ENCODE measurements at places on chromosomes 12 and 14.

DNA sequence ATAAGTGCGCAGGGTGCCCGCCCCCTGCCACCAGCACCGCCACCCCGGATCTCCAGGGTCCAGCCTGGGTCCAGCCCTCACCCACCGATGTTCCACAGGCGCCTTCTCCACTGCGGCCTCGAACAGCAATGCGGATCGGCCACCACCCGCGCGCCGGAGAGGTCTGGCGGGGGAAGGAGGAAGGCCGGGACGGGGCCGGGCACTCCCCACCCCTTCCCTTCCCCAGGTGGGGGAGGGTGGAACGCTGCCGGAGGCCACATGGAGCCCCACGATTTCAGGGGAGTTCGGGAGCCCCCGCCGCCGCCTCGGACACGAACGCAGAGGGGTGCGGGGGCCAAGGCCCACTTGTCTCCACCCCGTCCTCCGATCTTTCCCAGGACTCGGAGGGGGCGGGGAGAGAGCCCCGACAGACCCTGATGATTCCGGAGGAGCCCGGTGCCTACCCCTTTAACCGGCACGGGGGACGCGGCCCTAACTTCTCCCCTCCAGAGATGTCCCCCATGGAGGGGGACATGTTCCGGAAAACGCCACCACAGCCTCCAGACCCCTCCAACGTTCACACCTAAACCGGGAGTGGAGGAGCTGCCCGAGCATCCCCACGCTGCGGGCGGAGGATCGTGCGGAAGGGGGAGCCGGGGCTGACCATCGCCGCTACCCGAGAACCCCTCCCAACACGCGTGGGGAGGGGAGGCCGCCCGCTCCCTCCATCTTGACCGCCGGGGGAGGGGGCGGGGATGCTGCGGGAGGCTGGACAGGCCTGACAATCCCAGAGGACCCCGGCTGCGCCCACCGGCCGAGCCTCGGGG lies 1.1 kb downstream of the ATXN2 start:
- peak; percentile 11 for DNase-seq

GRCh38 chr12:6667559-6668210 lies 4.8 kb upstream of the ING4 start:
- no peak for DNase-seq

DNA sequence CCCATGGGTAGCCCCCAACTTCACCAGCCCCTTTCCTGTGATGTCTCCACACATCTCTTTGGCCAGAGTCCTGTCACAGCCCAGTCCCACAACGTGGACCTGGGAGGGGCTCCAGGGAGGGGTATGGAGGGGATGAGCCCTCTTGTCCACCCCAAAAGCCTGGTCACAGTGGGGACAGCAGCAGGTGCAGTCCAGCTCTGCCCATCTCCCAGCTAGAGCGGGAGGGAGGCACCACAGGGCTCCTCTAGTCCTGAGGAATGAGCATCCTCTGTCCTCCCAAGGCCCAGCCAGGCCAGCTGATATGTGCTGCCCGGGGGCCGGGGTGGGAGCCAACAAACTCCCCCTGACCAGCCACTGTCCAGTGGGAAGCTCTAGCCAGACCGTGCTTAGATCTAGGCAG lies 43.5 kb upstream of the EIF5 start:
- DNase-seq = no peak

DNA sequence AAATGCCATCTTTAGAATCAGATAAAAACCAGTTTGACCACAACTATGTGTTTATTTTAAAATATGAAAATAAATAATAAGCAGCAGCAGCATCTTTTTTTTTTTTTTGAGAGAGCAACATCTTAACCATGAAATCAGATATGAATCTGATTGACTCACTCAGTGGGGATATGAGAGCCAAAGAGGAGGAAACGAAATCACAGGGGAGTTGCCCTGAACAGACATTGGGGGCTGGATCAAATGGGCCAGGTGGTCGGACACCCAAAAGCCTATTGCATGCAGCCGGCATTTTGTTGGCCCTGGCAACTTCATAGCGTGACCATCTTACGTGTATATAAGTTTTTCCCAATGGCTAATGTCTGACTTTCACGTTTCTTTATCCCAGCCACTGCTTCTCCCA lies 321.1 kb downstream of the NPAS3 start:
- no peak for DNase-seq

- no peak for DNase-seq
Observed at GRCh38 chr14:81348061-81348460, 52.1 kb downstream of the STON2 start.

DNA sequence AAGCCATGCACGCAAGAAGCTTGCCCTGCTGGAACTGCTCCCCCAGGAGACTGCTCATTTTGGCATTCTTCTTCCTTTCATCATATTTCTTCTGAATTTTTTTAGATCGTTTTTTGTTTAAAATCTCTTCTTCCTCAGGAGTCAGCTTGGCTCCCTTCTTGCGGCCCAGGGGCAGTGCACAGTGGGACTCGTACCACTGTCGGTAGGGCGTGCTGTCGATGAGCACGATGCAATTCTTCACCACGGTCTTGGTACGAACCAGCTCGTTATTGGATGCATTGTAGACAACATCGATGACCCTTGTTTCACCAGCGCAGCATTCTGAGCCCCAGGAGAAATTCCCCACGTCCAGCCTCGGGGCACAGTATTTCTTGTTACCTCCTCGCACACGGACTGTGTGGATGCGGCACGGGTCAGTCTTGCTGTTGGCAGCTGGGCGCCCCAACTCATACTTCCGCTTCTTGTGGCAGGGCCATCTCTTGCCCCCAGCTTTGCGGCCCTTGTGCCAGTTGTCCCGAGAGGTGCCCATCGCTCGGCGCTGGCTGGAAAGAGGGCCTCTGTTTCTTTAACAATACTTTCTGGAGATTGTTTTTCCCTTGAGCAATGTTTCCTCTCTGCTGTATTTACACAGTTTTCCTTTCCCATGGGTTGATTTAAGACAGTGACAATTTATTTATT lies 452.4 kb downstream of the TMEM121 start:
- DNase-seq = no peak

DNA sequence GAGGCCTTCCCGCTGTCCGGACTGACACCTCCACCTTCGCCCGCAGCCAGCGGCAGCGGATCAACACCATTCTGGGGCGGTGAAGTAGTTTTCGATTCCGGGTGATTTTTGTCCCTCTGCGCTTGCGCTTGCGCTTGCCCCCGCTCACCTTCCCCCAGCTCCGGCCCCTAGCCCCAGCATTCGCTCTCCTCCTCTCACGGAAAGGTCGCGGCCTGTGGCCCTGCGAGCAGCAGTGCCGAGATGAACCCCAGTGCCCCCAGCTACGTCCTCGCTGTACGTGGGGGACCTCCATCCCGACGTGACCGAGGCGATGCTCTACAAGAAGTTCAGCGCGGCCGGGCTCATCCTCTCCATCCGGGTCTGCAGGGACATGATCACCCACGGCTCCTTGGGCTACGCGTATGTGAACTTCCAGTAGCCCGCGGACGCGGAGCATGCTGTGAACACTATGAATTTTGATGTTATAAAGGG lies 22.7 kb upstream of the SRGAP1 start:
- DNase-seq = no peak

GRCh38 chr12:4825011-4825858 lies 84.5 kb upstream of the KCNA1 start:
- no peak for DNase-seq

DNA sequence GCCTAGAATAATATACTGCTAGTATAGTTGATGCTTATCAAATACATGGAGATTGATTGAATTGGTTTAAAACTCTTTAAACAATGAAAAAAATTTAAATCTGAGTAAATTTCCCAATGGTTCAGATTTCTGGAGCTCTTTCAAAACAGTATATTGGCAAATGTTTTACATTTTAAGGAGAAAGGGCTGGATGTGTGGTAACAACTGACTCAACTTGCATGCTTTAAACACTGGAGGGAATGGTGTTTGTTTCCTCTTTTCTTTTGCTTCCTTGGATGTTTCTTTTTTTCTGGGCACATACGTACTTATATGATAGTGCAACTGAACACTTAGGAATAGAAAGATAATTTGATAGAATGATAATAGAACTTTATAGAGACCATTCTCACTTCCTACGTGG lies 73.8 kb upstream of the RFX4 start:
- no peak for DNase-seq

- no peak for DNase-seq
Observed at GRCh38 chr12:62750941-62751809, 183.8 kb downstream of the PPM1H start.

DNA sequence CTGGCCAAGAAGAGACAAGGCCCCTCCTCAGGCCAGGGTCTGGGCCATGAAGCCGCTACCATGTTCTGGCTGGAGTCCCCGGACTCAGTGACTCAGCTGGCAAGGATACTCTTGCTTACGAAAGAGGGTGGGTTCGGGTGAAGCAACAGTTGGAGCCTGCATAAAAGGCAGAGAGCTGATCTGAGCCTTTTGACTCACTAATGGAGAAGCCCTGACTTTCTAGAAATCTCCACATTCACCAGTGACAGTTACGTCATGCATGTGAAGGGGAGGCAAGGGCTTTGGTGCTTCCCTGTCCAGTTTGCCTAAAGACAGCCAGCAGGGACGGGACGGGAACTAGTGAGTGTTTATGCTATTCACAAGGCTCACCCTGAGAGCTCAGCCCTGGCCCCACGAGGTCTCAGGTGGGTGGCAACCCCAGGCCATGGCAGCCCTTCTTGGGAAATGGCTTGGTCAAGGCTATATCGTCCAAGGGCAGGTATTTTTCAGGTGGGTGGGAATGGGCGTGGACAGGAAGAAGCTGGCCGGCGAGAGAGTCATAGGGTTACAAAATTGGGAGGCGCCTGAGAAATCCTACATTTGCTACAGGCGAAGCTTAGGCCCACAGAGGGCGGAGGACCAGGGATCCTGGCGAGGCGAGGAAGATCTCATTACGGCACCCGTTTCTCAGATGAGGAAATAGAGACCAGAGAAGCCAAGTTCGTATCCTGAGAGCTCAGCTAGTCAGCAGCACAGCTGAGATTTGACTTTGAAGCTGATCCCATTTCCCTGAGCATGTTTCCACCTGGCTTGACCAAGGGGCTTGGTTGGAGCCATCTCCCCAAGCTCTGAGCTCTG lies 314.6 kb downstream of the BCL11B start:
- DNase-seq = no peak

- no peak for DNase-seq
Observed at GRCh38 chr12:104583301-104583700, 126.6 kb downstream of the CHST11 start.

DNA sequence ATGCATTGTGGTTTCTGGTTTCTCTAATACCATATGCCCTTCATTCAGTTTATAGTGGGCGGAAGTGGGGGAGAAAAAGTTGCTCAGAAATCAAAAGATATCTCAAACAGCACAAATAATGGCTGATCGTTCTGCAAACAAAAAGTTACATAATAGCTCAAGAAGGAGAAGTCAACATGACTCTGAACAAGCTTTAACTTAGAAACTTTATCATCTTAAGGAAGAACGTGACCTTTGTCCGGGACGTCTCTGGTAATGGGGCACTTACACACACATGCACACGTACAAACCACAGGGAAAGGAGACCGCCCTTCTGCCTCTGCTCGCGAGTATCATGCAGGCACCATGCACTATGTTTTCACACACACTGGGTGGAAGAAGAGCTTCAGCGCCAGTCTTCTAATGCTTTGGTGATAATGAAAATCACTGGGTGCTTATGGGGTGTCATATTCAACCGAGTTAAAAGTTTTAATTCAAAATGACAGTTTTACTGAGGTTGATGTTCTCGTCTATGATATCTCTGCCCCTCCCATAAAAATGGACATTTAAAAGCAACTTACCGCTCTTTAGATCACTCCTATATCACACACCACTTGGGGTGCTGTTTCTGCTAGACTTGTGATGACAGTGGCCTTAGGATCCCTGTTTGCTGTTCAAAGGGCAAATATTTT lies 4.7 kb downstream of the FOS start:
- no peak for DNase-seq

DNA sequence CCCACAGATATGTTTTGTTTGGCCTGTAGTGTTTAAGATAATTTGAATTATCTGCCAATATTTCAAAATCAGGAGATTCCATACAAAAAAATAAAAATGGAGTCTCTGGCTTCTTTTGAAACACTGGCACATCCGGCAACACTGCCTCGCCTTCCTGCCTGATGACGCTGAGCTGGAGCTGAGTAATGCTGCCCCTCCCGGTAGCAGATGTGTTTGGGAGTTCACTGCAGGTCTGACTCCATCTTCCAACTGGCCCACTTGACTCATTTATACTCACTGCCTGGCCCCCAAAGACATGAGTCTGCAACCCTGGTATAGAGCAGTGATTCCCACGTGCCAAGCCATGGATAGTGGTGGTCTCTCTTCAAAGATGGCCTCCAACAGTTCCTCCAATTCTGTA lies 7.4 kb downstream of the CIT start:
- no peak for DNase-seq

DNA sequence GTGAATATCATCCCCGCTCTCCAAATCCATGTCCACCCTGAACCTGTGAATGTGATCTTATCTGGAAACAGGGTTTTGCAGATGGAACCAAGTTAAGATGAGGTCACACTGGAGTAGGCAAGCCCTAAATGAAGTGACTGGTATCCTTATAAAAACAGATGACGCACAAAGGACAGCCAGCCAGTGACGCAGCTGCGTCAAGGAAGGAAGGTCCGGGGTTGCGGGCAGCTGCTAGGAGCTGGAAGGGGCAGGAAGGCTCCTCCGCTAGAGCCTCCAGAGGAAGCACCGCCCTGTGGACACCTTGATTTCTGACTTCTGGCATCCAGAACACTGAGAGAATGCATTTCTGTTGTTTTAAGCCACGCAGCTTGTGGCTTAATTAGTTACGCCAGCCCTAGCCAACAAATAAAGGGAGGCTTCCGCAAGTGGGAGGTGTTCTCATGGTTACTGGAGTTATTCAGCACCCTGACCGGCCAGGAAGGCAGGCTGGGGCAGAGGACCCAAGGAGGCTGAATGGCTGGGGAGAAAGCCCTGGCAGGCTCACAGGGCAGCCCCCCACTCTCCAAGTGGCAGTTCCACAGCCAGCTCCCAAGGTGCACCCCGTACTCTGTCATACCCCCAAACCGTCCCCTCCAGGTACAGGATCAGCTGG lies 127.6 kb upstream of the NCOR2 start:
- DNase-seq = no peak

- DNase-seq = no peak
Observed at GRCh38 chr12:4282103-4282891, 8.7 kb downstream of the CCND2 start.

GRCh38 chr14:100117026-100117425 lies 42.4 kb downstream of the DEGS2 start:
- DNase-seq = no peak

- DNase-seq = no peak
Observed at GRCh38 chr12:58668233-58668632, 252.1 kb downstream of the LRIG3 start.

DNA sequence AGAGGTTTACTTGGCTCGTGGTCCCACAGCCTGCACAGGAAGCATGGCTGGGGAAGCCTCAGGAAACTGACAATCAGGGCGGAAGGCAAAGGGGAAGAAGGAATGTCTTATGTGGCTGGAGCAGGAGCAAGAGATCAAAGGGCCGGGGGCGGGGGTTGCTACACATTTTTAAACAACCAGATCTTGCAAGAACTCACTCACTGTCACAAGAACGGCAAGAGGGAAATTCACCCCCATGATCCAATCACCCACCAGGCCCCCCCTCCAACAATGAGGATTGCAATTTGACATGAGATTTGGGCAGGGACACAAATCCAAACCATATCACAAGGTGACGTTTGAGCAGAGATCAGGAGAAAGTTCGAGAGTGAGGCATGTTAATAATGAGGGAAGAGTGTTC lies 163.7 kb upstream of the RPH3A start:
- DNase-seq = no peak

All from stimulated activated CD8-positive, alpha-beta memory T cell treated with anti-CD3 and anti-CD28 coated beads, Interleukin-7, amount 100 ng/mL, for 4 hours (primary cell).